ENCODE measurements at places on chromosomes 5 and 9.
A peak's percentile ranks its signal among the peaks of the same experiment; 100 is the strongest.

DNA sequence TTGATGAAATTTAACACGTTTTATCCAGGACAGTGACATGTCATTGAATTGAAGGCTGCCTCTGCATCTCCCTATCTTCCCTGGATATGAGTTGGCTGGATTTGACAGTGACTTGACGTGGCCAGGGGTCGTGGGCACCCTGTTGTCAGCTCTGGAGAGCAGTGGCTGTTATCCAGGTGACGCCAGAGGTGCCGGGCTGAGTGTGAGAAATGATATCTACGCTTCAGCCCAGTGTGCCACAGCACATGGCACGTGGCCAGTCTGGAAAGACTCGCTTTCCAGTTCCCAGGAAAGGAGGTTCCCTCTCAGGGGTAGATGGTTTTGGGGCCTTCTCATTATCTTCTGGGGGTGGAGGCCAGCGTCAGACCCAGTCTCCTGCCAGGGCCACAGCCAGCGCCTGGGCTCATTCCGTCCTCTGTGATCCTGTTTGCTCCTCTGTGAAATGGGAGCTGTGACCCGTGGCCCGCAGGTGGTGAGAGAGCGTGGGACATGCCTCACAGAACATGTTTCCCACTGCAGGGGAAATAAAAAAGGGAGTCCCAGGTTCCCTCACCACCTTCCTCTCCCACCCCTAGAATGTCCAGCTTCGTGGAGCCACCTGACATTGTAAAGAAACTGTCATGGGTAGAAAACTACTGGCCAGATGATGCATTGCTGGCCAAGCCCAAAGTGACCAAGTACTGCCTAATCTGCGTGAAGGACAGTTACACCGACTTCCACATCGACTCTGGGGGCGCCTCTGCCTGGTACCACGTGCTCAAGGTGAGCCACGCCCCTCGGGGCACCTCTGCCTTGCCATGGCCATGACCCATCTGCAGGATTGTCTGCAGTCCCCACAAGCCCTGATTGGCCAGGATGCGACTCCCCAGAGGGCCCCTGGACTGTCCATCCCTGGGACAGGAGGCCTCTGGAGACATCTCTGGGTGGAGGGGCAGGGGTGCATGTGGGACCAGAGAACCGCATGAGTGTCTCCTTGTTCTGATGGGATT lies 76.5 kb downstream of the PHF2 start:
- DNase-seq, result no peak

DNA sequence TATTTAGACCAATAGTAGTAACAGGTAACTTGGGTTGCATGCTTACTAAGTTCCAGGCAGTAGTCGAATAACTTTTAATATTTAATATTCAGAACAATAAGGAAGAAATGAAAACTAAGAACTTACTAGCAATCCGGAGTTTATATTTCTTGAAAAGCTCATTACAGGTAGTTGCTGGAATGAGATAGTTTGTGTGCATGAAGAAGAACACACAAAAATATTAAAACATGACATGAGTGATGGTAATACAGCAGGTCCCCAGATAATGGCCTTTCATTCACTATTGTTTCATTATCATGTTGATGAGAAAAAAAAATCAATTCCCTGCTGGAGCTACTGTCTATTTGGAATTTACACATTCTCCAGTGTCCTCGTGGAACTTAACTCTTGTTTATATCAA lies 44.7 kb downstream of the EXOSC2 start:
- DNase-seq, result no peak

GRCh38 chr9:2800394-2801179 lies 43.3 kb downstream of the PUM3 start:
- DNase-seq, result no peak

- no peak for DNase-seq
These were observed 4.7 kb downstream of the SEMA4D start for GRCh38 chr9:89493181-89493580.

DNA sequence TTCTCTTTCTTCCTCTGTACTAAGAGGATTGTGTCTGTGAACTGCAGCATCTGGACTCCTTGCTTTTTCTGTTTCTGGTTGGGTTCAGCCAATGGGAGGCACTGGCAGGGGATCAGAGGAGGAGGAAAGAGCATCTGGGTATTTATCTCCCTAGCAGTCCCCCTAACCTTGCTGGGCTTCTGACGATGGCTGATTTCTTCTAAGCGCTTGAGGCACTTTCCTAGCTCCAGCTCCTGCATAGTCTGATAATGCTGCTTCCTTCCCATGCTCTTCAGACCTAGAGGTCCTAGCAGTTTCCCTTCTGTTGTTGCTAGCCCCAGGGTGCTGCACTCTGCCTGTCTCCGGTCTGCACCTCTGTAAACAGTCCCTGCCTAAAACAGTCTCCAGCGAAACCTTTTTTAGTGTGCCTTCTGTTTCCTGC lies 225.1 kb downstream of the PDZD2 start:
- DNase-seq, result no peak

DNA sequence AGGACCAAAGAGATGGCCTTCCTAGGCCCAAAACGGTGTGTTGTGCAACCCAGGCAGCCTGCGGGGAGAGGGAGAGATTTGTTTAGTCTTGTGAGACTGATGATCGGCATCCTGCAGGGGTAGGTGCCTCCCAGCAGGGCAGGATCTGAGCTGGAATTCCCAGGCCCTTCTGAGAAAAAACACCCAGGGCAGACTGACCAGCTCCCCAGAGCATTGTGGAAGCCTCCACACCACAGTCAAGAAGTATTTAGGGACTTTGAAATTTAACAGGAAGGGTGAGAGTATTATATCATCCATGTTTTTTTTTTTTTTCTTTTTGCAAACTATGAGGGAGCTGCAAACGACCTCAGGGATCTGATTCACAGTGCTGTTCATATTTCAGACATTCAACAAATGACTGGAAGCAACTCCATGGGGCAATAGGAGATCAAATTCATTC lies 104.5 kb upstream of the LHFPL2 start:
- no peak for DNase-seq

GRCh38 chr9:35598866-35599590 lies 6.0 kb upstream of the TESK1 start:
- DNase-seq, result no peak

GRCh38 chr9:36170531-36170930 lies 1.3 kb downstream of the CCIN start:
- DNase-seq, result no peak

- DNase-seq, result peak; percentile 38
These were observed 13.5 kb downstream of the BTNL9 start for GRCh38 chr5:181053488-181054121.

DNA sequence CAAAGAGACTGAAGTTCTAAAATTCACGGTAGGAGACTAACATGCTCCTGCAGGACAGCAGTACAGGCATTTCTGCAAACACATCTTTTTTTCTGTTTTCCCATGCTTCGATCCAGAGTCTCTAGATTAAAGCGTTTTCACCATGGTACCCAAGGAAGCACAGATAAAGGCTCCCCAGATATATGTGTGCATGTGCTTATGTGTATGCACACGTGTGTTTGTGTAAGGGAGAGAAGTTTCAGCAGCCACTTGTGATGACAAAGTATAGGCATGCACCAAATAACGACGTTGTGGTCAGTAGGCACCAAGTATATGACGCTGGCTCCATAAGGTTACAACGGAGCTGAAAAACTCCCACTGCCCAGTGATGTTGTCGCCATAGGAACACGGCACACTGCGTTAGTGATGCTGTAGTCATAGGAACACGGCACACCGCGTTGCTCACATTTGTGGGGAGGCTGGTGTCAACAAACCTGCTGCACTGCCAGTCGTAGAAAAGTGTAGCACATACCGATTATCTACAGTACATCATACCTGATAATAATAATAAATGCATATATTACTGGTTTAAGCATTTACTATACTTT lies 21.7 kb downstream of the MED10 start:
- DNase-seq, result no peak

DNA sequence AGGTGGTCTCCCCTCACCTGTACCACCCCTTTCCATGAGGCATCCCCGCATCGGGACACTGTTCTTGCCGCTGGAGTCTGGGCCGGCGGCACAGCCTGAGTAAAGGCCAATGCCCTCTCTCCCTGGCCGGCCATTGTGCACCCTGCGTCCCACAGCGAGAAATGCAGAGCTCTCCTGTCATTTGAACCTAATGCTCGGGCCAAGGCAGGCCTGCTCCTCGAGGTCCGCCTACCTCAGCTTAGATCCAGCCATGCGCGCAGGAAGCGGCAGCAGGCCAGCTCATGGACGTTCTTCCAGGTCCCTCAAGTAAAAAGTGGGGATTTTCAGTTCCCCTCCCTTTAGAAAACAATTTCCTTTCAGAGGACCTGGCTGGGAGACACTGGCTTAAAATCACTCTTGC lies 135.0 kb downstream of the HSD17B3 start:
- no peak for DNase-seq

GRCh38 chr5:163910226-163910625 lies 404.8 kb downstream of the MAT2B start:
- no peak for DNase-seq

DNA sequence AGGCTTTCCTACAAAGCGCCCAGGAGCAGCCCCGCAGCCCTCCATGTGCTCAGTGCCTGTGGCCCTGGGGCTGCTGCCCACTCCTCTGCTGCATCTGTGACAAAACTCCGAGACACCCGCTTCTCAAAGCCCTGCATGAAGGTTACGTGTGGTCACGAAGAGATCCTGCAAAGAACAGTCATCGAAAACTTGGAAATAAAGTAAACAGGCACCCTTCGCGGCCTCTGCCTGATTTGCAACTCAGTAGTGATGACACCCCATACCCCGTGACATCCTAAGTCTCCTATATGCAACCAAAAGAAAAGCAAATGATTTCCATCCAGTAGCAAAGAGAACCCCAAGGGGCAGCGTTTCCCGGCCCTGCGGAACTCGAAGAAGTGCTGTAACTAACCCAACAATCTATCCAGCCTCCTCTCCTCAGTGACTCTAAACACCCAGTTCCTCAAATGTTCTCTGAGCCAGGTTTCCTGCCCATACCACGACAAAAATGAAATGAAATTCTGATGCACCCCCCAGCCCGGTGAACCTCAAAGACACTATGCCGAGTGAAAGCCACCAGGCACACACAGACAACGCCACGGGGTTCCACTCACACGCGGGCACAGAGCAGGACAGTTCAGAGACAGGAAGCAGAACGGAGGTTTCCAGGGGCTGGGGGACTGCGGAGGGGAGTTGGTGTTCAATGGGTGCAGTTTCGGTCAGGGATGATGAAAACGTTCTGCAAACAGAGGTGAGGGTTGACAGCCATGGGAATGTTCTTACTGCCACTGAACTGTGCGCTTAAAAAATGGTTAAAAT lies 19.0 kb downstream of the NACC2 start:
- DNase-seq, result no peak

GRCh38 chr9:35776018-35776417 lies 15.4 kb upstream of the NPR2 start:
- no peak for DNase-seq

GRCh38 chr9:134437403-134438194 lies 111.3 kb downstream of the RXRA start:
- DNase-seq, result no peak

DNA sequence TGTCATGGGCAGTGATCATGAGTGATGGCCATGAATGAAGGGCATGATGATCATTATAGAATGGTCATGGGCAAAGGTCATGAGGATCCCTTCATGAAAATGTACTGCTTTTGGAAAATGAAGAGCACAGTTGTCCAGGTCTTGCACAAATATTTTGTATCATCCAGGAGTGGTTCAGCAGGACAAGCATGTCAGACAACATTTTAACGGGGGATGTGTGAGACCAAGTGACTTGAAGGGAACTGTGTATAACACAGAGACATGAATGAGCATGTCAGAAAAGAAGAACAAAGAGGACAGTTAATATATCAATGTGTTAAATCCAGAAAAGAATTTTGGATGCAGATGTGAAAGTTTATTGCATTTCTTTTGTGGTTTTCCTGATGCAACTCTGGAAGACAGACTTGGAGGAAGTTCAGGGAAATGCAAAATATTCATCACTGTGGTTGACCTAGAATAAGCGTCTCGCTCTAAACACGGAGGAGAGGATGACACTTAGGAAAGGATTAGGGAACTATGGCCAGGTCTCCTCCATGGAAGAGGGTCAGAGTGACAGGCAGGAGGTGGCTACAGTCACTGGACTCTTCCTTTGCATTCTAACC lies 116.1 kb upstream of the IRX4 start:
- DNase-seq, result no peak

- no peak for DNase-seq
These were observed 114.5 kb downstream of the MTRR start for GRCh38 chr5:7983433-7983832.

DNA sequence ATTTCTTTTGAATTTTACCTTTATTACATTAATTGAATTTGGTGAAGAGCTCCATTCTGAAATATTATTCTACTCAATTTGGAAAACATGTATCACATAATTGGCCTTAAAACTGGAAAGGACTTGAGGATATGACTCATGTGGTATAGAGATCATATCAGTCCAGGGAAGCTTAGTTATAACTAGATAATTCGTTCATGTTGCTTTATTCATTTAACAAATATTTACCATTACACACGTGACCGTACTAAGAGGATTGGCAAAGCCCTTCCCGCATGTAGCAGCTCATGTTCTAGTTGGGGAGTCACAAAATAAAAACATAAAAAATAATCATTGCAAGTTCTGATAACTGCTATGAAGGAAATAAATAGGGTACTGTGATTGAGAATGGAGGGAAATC lies 1816.5 kb downstream of the MAT2B start:
- no peak for DNase-seq

DNA sequence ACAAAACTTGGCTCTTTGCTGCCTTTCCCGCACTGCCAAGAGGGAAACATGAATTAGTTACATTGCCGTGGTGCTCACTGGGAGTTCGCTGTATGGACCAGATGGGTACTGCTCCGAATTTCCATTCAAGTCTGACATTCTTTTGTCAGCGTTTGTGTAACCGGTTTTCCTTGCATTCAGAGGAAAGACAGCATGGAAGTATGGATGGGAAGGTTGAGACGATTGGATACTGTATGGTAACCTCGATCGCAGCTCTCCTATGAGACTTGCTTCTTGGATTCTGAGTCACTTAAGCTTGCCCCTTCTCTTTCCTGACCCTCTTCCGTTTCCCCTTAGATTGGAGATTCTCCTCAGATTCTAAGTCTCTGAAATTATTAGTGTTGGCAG lies 625 bp upstream of the UBLCP1 start:
- no peak for DNase-seq

DNA sequence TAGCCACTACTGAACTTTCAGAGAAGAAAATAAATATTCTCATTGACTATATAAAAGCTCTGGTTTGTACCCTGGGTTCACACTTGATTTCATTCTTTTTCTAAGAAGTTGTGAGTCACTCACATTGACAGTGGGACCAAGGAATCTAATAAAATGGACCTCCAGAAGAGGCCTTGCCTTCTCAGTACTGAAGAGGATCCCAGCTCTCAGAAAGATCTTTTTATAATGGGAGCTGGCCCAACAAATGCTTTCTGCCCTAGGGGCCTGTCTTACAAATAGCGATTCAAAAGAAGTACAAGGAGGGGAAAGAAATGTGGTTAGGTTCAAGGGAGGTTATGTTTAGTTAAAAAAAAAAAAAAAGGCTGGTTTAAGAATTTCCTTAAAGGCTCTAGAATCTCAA lies 237.9 kb downstream of the ISL1 start:
- no peak for DNase-seq

DNA sequence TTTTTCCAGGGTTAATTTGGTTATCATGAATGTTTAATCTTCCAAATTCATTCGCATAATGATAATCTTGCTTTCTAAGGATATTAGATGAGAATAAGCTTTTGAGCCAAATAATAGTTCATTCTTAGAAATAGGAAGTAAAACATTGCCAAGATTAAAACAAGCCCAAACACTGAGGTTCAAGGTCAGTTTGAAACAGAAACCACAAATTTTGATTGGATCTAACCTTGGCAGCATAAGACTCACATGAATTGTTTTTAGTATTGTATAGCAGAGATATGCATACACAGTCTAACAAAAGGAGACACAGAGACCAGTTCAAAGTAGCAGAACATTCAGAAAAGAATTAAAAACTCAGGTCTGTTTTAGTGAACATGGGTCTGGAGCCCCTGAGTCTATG lies 43.4 kb upstream of the VCAN start:
- no peak for DNase-seq

Measured in mesothelial cell of epicardium (in vitro differentiated cells).